ENCODE measurements at places on chromosomes 4 and X.

DNA sequence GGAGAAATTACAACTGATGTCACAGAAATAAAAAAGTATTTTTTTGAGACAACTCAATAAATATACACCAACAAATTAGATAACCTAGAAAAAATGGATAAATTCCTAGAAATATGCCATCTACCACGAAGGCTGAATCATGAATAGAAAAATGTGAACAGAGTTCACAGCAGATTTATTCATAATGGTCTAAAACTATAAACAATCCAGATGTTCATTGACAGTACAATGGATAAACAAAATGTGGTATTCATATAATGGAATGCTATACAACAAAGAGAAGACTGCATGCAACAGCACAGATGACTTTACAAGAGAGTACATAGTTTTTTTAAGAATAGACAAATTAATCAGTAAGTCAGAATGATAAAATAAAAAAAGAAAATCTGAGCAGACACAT, 55.2 kb downstream of the CLOCK start:
- DNase-seq, result no peak

DNA sequence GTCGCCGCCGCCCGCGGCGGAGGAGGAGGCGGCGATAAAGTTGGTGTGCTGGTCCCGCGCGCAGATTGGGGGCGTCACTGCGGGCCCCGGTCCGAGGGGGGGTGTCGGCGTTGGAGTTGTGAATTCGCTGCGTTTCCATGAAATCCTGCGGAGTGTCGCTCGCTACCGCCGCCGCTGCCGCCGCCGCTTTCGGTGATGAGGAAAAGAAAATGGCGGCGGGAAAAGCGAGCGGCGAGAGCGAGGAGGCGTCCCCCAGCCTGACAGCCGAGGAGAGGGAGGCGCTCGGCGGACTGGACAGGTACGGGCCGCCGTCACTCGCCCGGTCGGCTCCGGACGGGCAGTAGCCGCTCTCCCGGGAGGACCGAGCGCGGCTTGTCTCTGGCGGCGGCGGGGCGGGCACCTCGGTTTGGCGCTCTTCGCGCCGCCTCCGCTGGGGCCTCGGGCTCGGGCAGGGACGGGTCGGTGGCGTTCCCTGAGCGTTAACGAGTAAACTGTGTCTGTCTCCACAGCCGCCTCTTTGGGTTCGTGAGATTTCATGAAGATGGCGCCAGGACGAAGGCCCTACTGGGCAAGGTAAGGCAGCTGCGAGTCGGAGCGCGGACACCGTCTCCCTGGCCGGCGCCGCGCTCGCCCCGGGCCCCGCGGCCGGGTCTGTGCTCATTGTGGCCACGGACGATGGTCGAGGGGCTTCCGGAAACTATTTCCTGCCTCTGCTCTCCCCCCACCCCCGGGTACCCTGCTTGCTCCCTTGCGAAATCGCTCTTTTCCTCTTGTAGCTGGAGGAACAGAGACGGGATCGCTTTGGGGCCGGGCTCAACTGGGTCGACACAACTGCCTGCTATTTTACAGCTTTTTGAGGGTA, 658 bp downstream of the KDM6A start:
- DNase-seq, result peak; percentile 75

DNA sequence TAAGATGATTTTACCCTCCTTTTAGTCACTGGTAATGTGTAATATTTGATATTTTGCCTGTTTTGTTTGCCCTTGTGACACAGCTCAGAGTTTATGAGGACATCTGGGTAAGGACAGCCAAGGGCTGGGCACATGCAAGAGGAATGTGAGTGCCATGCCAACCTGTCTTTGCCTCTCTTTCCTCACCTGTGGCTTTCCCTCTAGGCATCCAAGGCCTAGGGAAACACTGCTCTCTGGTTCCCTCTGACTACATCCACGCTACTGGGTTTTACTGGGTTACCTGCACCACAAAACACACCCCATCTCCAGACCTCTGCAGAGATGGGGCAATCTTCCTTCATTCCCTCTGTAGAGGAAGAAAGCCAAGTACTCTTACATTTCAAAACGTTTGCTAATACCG, 7.7 kb downstream of the HPGDS start:
- DNase-seq, result no peak

DNA sequence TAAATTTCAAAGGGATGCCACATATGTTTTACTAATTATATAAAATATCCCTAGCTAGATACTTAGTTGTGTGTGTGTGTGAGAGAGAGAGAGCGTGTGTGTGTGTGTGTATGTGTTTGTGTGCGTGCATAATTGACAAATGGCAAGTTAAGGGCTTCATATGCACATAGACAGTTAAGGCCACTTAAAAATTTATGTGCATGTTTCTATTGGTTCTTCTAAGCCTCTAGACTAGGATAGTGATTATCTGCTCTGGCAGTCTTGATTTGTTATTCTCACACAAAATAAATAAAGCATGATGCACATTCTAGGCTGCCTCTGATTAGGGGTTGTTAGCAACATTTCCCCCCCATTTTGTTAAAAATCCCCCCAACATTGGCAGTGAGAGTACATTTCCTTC, 279.0 kb upstream of the TAPT1 start:
- no peak for DNase-seq

DNA sequence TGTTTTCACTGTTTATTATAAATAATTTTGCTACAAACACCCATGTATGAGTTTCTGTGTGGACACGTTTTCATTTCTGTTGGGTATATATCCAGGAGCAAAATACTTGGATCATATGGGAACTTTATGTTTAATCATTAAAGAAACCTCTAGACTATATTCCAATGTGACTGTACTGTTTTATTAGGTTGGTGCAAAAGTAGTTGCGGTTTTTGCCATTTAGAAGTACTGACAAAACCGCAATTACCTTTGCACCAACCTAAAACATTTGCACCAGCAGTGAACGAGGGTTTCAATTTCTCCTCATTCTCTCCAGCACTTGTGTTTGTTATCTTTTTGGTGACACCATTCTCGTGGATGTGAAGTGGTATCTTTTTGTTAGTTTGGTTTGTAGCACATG, 565.0 kb downstream of the TRIML1 start:
- DNase-seq, result no peak

DNA sequence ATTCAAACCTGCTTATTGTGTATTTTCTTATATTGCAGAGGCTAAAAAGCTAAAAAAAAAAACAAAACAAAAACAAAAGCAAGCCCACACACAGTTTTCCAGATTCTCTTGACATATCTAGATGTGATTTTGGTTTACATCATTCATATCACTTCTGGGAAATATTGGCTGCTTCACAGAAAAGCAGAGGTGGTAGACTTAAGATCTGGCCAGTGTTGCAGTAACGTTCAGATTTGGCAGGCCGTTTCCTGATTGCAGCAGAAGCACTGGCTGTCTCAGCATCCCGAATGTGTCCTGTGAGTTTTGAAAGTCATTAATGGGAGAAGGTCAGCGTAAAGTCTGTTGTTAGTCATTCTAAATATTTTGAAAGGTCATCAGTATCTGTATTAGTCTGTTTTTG, 2062.0 kb downstream of the ARAP2 start:
- DNase-seq, result peak; percentile 15

DNA sequence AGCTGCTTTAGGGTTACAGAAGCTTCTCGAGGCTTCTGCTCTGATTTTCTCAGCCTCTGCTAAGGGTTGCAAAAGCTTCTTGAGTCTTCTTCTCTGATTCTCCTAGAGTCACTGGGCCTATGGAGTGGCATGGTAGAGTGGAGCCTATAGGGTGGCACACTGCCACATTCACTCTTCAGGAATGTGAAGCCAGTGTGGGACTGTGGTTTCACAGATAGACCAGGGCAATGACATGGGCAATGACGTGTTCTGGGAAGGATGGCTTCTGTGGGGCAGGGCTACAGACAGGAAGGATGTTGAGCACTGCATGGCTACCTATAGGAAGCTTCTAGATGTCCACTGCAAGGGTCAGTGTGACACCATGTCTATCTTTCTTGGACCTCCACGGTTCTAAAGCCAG, 11.0 kb upstream of the MAMLD1 start:
- no peak for DNase-seq

GRCh38 chrX:153814591-153815315, 15.6 kb downstream of the PDZD4 start:
- DNase-seq, result no peak

Measured in astrocyte of the spinal cord (primary cell).